ENCODE measurements at places on chromosomes 2 and 18.

DNA sequence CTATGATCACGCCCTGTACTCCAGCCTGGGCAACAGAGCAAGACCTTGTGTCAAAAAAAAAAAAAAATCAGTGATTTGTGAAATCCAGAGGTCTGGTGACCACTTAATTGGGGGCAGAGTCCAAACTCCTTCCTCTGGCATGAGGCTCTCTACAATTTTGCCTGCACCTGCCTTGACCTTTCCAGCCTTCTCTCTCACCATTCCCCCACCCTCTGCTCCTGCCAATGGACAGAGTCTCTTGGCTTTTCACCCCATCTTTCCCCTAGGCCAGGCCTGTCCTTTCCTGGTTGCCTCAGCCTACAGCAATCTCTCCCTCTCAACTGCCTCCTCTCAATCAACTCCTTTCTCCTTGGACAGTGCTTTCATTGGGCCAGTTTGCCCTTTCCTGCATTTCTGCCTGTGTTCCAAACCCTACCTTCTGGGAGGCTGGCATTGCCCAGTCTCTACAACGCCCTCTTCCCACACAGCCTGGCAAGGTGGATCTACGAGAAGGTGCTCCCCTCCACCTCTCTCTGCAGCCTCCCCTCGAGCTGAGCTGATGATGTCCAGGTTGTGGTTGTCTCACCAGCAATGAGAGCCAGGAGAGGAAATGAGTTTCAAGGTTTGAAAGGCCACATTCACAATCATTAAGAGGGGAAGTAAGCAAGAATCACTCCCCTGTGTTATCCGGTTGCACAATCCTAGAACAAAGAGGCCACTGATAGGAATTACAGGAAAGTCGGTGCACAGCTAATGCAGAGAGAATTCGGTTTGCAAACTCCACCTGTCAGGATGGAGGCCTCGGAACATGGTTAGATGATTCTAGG, 39.5 kb upstream of the NPAS2 start:
- no peak for DNase-seq

GRCh38 chr18:13159579-13159978, 59.0 kb upstream of the LDLRAD4 start:
- peak; percentile 37 for DNase-seq

DNA sequence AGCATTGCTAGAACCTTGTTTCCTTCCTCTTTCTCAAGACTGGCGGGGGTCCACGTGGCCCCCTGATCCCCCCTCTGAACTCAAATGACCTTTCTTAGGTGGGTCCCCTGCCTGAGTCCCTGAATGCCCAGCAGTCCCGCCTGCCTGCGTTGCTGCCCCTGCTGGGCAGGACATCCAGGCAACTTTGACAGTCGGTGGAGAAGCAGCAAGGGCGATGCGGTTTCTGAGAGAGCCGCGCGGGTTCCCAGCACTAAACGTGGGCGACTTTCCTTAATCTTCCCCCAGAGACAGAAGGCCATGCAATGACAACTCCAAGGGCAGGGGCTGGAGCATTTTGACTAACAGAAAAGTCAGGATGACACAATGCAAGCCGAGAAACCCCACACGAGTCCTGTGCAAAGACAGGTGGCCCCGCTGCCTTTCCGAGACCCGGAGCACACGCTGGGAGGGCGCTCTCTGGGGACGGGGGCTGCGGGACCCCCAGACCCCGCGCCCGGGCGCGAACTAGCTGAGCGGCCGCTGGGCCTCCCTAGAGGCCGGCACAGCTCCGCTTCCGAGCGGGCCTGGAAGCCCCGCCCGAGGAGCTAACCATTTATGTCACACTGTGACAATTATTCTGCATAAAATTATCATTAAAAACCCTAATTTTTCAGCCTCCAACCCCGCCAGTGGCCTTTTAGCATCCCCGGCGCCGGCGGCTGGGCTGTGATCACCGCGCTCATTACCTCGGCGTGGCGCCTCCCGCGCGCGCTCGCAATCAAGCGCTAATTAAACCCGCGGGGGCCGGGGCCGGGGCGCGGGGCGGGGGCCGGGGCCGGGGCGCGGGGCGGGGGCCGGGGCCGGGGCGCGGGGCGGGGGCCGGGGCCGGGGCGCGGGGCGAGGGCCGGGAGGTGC, 27.4 kb downstream of the ASB18 start:
- no peak for DNase-seq

- no peak for DNase-seq
Measured at GRCh38 chr2:96464061-96464460, 41.1 kb downstream of the NEURL3 start.

DNA sequence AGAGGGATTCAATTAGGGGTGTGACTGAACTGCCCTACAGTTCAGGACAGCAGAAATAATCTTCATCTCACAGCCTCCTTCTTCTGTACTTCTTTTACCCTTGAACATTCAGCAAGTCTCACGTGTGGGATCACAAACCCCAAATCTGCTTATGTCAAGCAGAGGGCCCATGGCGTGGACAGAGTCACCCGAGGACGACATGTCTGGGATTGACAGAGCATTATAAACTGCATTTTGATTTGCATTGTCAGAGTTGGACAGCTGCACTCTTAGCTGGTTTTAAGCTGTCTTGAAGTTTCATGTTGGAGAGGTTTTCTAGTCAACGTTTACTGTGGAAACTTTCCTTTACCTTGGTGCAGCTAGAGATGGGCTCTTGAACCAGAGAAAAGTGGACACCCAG, 26.4 kb downstream of the MGAT5 start:
- no peak for DNase-seq

- no peak for DNase-seq
Measured at GRCh38 chr2:15763106-15763821, 171.6 kb downstream of the DDX1 start.

DNA sequence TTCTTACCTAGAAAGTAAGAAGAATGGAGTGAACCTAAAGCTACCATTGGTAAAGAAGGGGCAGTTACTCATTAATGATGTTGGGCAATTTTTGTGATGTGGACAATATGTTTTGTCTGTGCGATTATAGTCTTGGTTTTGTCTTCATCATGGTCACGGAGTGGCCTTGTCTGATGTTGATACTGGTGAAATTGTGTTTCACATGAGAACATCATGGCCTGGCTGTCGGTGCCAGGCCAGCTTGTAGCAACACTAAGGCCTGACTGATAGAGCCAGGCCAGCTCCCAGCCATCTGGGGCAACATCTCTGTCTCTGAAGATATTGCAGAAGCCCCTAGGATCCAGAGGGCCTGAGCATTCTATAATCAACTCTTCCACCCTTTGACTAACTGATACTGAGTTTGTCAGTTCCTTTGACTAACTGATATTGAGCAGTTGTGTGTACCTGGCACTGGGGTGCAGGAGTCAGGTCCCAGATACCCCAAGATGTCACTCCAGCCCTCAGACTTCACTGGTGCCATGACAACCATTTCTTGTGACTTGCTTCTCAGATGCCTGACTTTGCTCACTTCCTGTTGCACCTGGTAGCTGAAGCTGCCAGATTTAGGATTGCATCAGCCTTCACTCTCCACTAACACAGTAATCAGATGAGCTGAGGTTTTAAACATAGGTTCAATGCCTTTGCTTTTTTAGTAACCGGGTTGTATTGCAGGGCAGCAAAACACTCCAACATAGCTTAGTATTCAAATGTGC, 62.5 kb downstream of the RPIA start:
- DNase-seq = no peak

DNA sequence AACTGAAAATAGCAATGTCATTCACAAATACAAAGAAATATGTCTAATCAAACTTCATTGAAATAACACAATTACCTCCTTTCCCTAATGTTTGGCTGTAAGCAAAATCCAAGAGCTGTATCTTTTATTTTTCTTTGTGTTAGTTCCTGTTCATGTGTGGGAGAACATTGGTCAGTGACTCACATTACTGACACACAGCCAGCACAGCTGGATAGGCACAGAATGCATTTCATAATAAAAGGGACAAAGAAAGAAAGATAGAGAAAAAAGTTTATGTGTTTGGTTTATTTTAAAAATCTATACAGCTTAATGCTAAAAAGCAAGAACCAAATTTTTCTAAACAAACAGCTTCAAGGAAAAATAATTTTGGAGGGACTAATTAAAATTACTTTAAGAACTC, 185.6 kb upstream of the COL3A1 start:
- DNase-seq = no peak

DNA sequence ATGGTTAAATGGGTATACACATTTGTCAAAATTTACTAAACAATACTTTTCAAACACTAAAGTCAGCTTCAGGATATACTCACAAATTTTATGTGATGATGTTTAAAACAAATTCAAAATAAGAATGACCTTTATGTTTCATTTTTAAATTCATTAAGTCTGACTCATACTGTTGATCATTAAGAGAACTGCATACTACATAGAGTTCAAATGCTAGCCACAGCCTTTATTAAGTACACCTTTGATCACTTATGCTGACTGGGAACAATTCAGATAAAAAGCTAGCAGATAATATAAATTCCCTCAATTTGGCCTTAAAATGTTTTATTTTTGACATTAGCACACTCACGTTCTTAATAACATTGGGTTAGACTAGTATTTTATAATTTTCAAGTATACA, 14.1 kb downstream of the LMAN1 start:
- no peak for DNase-seq

DNA sequence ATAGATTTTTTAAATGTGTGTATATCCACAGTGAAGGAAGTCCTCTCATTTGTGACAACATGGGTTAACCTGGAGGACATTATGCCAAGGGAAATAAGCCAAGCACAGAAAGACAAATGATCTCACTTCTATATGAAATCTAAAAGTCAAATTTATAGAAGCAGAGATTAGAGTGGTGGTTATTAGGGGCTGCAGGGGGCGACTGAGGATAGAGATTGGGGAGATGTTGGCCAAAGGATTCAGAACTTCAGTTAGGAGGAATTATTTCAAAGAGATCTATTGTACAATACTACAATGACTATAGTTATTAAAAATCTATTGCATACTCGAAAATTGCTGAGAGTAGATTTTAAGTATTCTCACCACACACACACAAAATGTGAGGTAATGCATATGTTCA, 252.4 kb upstream of the SLC39A10 start:
- DNase-seq = no peak
